CD4-positive, alpha-beta memory T cell (primary cell): ENCODE measurements at places on chromosomes 2 and 18. TPM values are rescaled to one million over a fixed set of nuclear protein-coding genes. Genes with fewer than 3 reads are reported as not detected.

The FAM228A gene
- not detected for polyA plus RNA-seq

The ITM2C gene
- polyA plus RNA-seq, result 32.5 TPM

The GATA6 gene
- polyA plus RNA-seq, result not detected

The BABAM2 gene
- polyA plus RNA-seq, result 60.1 TPM

- DNase-seq, result no peak
Observed at GRCh38 chr18:31875301-31875700, 67.6 kb downstream of the TRAPPC8 start.

- no peak for DNase-seq
Observed at GRCh38 chr18:48077291-48077690, 146.8 kb upstream of the SMAD2 start.

DNA sequence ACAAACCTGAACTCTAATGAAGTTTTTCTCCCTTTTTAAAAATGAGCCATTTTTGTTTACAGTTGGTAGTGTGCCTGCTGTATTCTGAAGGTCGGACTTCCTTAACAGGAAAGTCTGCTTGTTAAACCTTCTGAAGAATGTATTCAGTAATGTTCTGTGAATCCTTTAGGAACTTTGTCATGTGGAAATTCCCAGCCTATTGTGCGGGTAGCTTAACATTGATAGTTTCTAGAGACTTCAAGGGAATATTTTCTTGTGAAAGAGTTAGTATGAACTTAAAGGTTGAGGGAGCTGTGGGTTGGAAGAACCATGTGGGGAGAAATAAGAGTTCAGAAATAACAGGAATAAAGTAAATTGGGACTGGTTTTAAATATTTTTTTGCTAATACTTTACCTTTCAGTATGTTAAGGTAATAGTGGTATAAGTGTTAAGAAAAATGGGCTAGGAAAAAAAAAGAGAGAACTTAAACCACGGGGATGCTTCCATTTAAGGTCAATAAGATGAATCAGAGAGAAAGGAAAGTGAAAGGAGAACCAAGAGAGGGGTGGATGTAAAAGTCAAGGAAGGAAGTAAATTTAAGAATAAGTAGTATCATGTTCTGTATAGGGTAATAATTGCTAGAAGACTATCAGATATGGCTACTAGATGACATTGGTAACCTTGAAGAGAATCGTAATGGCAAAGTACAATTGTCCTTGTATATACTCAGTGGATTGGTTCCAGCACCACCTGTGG is 90.5 kb downstream of the PMS1 start:
- DNase-seq, result no peak

- DNase-seq, result peak; percentile 7
Observed at GRCh38 chr18:47215554-47216138, 35.8 kb downstream of the SKOR2 start.

GRCh38 chr2:142533177-142533576 is 344.3 kb upstream of the KYNU start:
- no peak for DNase-seq

DNA sequence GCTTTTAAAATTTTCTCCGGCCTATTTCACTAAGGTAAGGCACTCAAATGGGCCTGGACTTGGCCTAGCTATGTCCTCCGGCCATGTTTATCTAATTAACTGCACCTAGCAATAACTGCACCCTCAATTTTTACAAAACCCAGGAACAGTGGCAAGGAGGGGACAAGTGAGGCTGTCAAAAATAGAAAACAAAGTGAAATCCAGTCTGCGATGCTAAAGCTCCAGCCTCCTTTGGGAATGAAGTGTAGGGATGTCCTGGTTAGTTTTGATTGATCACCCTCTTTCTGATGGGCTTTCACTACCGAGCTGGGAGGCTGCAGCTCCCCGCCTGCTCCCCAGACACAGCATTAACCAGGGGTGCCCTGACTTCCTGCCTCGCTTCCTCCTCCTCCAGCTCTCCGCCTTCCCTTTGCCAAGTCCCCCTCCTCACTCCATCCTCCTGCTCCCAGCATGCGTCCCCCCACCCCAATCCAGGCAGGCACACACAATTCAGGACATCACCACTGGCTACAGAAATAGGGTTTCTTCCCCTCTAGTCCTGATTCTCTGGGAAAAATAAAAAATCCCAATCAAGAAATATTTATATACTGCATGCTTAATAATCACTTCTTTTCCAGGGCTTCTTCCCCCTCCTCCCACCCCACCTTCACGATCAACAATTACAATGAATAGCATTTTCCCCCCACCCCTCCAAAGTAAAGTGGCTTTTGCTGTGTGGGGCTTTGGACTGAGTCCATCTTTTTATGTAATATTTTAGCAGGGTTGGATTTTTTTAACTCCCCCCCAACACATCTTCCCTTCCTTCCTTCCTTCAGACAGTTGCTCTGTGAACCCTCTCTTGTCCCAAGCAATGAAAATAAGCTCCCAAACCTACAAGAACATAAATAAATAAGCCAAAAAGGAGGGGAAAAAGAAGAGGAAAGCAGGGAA is 3.3 kb upstream of the POU3F3 start:
- no peak for DNase-seq

- no peak for DNase-seq
Observed at GRCh38 chr18:43642727-43643330, 365.5 kb upstream of the SYT4 start.

GRCh38 chr18:75554176-75554575 is 126.7 kb upstream of the SMIM21 start:
- DNase-seq, result no peak

DNA sequence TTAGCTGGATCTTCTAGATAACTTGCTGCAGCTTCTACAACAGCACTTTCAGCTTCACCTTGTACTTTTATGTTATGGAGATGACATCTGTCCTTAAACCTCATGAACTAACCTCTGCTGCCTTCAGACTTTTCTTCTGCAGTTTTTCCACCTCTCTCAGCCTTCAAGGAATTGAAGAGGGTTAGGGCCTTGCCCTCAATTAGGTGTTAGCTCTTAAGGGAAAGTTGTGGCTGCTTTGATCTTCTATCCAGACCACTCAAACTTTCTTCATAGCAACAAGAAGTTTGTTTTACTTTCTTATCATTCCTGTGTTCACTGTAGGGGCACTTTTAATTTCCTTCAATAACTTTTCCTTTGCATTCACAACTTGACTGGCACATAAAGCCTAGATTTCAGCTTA is 52.3 kb downstream of the ARHGAP15 start:
- no peak for DNase-seq

DNA sequence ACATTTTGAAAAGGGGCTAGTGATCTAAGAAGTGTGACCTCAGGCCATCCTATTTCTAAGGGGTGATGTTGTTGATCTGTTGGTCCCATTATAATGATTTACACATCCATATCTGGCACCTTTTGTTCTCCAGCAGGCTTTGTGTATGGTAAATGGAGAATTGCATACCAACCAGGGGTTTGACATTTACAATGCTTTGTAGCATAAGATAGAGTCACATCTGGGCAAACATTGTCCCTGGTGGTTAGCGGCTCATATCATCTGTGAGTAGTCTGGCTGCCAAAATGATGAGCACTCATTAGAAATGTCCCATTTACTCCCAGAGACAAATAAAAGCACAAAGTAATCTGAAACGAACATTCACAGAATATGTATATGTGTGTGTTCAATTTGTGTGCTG is 1775.5 kb upstream of the CELF4 start:
- no peak for DNase-seq

- no peak for DNase-seq
Observed at GRCh38 chr2:13522917-13523821, 806.4 kb downstream of the TRIB2 start.

GRCh38 chr2:189408294-189408693 is 33.0 kb upstream of the WDR75 start:
- DNase-seq, result no peak
